ENCODE measurements at places on chromosomes 7 and 10.

GRCh38 chr10:42802876-42803275 lies 20.3 kb downstream of the BMS1 start:
- DNase-seq, result no peak

- DNase-seq, result no peak
Observed at GRCh38 chr10:107579970-107580369, 415.5 kb upstream of the SORCS1 start.

GRCh38 chr7:139538881-139539635 lies 15.6 kb downstream of the CLEC2L start:
- DNase-seq, result no peak

- DNase-seq, result no peak
Observed at GRCh38 chr7:130777426-130777825, 43.4 kb upstream of the KLF14 start.

- peak; percentile 55 for DNase-seq
Observed at GRCh38 chr10:128211064-128211504, 84.9 kb upstream of the MKI67 start.

- no peak for DNase-seq
Observed at GRCh38 chr10:86486856-86487255, 34.7 kb downstream of the WAPL start.
